ENCODE measurements at places on chromosomes 2 and 18.

DNA sequence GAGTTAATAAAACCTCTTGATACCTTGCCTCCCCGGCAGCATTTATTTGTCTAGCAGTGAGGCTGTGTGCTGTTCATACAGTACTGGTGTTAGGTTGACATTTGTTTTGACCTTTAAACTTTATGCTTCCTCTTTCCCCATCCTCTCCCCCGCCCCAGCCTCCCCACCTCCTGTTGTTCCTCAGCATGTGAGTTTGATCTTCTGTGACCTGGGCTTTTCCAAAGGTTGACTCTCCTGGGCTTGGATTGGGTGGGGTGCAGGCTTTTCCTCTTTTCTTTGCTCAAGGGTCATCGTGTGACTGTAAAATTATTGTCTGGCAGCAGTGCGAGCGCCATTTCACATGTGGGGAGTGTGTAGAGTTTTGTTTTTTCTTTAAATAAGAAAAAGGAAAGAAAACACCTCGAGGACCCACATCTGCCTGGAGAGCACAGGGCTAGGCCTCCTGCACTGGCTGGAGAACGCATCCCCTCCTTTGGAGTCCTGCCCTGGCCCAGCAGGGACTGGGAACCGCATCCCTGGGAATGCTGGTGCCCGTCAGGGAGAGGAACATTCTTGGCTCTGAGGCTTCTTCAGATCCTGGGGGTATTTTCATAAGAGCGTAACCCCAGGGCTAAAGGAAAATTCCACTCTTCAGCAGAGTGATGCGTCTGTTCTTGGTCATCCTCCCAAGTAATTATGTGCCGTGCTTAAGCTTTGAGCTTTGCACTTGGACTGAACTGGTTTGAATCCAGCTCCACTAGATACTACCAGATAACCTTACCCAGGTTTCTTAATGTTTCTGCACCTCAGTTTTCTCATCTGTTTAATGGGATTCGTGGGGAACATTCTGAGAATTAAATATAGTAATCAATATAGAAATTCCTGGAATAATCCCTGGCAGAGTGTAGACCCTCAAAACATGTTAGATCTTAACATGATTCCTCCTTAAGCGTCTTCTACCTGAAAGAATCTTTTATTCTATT lies 91.5 kb downstream of the SETBP1 start:
- DNase-seq, result no peak

GRCh38 chr2:6955511-6956136 lies 38.4 kb downstream of the RNF144A start:
- no peak for DNase-seq

DNA sequence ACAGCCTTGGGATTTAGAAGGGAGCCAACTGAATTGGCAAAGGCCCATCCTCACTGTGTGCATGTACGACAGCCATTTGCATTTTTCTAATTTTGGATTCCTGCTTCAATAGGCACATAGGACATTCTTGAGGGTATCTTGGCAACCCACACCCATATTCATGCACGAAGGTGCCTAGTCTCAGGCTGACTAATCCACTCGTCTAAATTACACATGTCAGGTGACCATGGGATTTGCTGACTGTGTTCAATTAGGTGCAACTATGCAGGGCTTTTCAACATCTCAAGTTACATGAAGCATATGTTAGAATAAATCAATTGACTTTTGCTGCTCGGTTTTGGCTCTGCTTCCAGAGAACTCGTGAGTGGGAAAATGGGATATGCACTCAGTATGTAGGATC lies 249.7 kb downstream of the SP3 start:
- DNase-seq, result no peak

DNA sequence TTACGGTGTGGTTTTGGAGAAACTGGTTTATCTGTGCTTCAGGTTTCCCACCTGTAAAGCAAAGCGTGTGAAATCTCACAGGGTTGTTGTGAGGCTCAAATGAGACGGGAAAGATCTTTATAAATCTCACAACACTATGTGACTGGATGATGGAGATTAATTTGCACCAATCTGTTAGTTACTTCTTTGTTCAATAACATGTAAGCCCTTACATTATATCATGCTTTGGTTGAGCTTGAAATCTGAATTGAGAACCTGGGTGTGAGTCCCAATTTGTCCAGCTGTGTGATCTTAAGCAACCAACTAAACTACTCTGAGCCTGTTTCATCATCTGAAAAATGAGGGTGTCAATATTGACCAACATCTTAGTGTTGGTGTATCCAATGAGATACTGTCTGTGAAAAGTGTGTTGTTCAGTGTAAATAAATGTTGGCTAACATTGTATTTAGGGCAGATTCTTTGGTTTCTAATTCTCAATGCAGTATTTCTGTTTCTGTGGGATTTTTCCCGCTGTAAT lies 741 bp upstream of the GCKR start:
- DNase-seq, result no peak
